ENCODE measurements at places on chromosomes 2 and 18.
A peak's percentile ranks its signal among the peaks of the same experiment; 100 is the strongest.

DNA sequence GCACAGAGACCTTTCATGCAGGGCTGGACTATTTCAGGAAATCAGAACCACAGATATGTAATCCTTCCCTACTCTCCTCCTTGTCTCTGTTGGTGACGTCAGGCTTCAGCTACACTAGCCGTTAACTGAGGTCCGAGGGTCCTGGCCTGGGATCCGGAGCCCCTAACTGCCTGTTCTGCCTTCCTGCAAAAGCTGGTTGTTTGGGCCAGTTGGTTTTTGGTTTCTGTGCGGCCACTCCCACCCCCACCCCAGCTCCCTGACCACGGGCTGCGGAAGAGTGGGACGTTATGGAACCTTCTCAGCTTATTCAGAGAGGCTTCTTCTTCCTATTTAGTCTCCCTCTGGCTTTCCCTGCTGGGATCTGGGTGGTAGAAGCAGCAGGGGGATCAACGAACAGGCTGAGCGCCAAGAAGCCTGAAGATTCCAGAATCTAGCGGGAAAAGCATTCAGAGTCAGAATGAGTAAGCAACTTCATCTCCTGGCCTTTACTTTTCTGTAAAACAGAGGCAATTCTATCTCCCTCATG, 49.3 kb upstream of the ROCK2 start:
- DNase-seq = peak; percentile 33

- no peak for DNase-seq
Observed at GRCh38 chr2:88006912-88007439, 9.4 kb downstream of the RNU2-63P start.

DNA sequence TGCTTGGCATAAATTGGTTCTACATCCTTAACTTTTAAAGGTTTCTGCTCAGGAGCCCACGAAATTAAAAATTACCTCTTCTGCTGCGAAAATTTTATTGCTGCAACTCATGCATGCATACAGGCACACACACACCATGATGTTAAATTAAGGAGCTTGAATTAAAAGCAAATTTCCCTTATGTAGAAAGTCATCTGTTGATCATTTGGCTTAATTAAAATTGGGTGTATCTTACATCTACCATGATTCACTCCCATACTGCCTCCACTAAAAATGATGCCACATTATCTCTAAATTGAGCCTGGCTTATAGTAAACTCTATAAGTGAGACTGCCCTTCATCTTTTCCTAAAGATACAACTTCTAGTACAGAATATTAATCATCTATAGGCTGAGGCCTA, 145.4 kb downstream of the NCK2 start:
- no peak for DNase-seq

- DNase-seq = peak; percentile 29
Observed at GRCh38 chr2:231348173-231348572, 47.3 kb upstream of the B3GNT7 start.

DNA sequence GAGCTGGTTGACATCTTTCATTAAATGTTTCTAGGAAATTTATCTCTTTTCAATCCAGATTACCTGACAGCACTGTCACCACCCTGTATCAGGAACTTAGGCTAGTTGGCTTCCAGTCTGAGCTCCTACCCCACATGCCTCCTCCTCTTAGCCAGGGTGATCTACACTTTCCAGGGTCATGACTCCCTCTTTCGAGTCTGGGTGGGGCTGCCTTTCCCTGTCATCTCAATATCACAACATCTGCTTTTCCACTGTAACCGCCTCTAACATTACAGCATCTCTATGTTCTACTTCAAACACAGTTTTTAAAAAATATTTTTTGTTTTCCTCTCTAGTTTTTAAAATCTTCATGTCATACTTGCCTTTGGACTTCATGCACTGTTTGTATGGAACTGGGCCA, 129.2 kb downstream of the RBMS1 start:
- DNase-seq = no peak

GRCh38 chr18:69387186-69387585, 13.5 kb upstream of the DOK6 start:
- no peak for DNase-seq

- peak; percentile 47 for DNase-seq
Observed at GRCh38 chr2:41598161-41598894, 449.5 kb upstream of the PKDCC start.

DNA sequence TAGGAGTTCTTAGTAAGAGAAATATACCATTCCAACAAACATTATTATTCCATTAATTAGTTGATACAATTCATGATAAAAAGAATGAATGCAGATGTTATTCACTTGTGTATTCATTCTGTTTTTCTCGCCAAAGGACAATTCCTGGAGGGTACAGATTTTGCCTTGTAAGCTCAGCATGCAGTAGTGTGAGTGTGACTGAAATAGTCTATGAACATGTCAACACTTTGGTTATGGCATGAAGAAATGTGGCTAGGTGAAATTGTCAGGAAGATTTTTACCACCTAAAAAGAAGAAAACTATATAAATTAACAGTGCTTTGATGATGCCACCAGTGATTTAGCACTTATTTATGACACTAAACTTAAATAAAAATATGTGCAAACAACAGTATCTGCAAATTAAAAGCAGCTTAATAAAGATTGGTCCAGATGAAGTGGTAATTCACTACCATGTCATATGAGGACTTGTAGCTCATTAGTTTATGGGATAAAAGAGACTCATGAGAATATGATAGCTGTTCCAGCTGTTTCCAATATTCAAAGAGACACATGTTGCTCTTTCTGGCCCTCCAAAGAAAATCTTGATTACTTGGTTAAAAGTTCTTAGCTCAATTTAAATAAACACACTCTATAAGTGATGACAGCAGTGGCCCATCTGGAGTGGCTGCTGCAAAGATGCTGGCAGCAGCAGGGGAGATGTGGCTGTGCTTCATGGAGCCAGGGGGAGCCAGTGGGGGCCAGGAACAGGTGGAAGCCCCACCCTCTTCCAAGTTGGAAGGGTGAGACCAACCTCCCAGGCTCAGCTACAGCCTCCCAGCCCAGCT, 165.0 kb downstream of the CDH19 start:
- no peak for DNase-seq

DNA sequence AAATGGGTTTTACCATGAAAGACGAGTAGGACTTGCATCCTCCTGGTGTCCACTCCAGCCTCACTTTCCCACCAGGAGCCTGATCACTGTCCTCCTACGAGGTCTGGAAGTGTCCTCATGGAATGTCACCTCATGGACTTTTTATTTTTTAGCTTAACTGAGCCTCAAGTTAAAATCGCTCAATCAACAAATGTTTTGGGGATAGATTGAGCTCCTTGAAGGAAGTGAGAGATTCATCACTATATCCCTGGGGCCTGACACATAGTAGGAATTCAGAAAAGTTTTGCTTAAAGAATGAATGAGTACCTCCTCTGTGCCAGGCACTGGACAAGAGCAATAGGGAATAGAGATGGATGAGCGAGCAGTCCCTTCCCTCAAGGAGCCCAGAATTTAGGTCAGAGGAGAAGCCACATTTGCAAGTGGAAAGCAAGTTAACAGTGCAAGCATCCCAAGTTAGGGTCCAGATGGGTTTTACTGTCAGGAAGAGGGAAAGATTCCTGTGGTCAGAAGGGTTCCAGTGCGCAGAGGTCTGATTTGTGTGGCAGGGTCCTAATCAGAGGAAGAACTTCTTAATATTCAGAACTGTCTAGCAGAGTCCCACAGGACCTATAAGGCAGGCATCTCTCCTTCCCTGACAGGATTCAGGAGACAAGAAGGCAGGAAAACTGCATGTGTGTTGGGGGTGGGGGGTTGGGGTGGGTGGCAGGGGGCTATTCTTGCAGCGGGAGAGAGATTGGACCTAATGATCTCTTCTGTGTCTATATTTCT, 67.0 kb downstream of the MYCN start:
- no peak for DNase-seq

- no peak for DNase-seq
Observed at GRCh38 chr2:20623241-20623640, 27.7 kb downstream of the HS1BP3 start.

DNA sequence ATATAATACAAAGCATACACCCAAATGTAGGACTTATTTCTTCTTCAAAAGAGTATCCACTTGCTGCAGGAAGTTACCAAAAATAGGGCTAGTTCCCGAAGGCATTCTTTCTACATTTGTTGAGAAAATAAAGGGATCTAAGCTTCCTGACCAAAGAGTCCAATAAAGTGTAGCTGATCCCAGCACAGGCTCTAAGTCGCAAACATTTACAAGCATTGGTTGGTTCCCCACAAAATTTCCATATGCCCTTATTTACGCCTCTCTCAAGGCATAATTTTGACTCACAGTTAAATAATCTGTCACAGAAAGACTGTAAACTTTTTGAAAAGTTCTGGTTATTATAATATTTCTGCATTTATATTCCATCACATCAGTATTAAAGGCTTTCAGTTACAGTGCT, 1520.1 kb upstream of the ZEB2 start:
- no peak for DNase-seq

DNA sequence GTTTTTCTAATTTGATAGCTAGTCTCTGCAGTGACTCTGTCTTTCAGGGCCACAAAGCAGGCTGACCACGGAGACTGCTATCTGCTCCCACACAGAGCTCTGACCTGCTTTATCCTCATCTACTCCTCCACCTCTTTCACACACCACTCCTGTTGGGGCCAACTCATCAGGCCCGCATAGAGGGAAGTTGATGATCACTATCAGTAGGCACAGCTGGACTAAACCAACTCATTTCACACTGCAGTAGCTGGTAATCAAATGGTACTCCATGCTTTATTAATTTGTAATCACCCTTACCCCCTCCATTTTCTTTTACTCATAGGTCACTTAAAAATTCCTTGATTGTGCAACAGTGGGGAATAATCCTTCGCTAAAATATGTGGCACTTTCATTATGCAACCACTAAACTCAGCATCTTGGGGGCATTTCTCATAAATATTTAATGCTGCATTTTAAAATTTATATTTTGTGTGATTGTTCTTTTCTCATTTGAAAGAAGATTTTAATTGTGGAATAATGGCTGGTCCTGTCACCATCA, 249.8 kb upstream of the GCFC2 start:
- no peak for DNase-seq

DNA sequence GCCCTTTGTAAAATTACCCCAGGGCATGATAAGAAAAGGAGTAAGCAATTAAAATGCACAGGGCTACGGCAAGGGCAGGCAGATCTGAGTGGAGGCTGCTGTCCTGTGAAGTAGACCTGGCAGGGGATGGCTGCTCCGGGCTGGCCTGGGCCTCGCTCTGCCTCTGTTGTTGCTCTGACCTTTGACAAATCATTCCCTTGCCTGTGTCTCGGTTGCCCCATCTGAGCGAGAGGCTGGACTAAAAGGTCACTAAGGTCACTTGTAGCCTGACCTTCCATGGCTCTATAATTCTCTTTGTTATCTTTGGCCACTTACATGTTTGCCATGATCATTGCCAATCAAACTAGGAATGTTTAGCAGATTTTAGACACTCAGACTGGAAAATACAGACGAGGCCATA, 118.1 kb downstream of the KLHL29 start:
- no peak for DNase-seq

DNA sequence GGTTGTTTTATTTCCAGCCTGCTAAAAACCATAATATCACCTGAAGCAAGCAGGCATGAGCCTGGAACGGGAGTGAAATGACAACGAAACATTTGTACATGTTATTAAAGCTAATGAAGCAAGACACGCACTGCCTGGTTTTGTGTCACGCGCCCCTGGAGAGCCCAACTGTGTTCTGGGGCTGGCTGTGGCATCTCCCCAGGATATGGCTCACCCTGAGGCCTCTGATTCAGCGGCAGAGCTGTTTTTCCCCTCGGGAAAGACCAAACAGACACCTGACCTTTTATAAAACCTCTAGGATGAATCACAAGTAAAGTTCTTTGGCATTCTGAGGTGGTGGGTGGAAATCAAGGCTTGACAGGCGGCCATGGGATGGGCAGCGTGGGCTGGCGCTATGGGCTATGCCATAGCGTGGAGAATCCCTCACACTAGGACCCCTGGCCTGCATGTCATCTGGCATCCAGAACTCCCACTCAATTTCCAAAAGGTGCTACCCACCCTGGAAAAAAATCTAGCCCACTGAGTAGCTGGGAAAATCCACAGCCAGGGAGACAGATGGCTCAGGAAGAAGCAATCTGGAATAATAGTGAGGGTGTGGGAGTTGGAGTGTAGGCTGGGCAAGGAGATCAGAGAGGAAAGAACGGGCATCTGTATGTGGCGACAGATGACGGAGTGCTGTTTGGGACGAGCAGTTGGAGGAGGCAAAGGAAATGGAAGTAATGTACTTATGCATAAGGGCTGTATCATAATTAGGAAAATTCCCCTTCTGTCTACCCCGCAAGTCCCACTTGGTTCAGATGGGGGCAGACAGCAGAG, 262.0 kb downstream of the AFF3 start:
- peak; percentile 88 for DNase-seq

DNA sequence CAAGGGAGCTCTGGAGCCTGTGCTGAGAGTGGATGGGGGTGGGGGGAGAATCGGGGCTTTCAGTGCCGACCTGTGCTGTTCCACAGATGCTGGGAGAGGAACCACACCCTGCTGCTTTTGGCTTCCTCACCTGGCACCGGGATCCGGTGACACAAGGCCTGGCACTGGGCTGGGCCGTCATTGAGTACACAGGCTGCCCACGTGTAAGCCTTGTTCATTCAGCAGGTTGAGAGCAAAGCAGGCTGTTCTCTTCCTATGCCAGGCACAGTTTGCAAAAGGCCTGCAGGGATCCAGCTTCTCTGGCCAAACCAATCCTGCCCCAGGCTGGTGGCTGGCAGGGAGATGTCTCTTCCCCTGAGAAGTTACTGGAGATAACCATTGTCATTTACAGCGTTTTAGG, 17.1 kb downstream of the TRIB2 start:
- DNase-seq = no peak

DNA sequence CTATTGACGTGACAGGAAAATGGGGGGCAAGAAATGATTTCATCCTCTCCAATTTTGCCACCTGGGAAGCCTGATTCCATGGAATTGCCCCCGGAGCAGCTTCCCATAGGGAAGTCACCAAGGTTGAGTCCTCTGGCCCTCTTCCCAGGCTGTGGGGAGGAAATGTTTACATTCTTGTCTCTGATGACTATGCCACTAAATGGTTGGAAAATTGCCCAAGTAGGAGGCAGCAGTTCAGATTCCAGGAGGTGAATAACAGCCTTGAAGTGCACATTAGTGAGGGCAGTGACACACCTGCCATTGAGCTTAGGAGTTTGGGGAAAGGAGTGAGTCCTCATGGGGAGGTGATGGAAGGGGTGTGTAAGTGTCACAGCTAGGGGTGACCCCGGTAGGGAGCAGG, 449.2 kb upstream of the DCC start:
- peak; percentile 57 for DNase-seq

- DNase-seq = peak; percentile 39
Observed at GRCh38 chr2:172586245-172586891, 30.5 kb downstream of the PDK1 start.

DNA sequence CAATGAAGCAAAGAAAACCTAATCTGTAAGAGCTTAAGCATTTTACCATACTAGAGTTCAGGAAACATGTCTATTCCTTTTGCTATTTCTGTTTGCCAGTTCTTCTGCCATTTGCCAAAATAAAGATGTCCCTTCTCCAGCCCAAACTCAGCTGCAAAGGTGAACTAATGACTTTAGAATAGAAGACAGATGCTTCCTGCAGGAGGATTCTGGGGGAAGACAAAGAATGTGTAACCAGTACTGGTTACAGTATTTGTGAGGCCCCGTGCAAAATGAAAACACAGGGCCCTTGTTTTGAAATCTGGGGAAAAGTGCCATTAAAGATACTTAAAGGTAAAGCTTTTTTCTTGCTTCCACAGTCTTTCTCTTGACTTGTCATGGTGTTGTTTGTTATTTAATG, 34.3 kb upstream of the MTX2 start:
- no peak for DNase-seq
